ENCODE measurements at places on chromosomes 16 and 17. TPM values are rescaled to one million over a fixed set of nuclear protein-coding genes. Genes with fewer than 3 reads are reported as not detected.
A peak's percentile ranks its signal among the peaks of the same experiment; 100 is the strongest.

DNA sequence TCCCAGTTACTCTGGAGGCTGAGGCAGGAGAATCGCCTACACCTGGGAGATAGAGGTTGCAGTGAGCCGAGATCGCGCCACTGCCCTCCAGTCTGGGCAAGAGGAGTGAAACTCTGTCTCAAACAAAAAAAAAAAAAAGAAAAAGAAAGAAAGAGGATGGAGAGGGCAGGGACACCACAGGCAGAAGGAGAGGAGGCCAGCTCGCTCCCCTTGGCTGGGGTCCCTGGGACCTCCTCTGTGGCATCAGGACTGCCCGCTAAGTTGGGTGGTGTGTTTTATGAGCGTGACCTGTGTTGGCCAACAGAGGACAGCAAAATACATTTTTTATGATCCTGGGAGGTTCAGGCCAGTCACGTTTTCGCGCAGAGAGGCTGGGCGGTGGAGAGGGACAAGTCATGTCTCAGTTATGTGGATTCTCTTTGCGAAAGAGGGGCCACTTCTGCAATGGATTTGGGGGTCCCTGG is 229.6 kb downstream of the MRTFB start:
- peak; percentile 81 for DNase-seq

GRCh38 chr17:63774141-63774968 is at the start of gene DDX42:
Gene DDX42, plus strand, starts transcription at chr17:63774170. Its CDS starts 12,880 bp downstream, at chr17:63787050.
- DNase-seq = peak; percentile 52

The INCA1 gene
- 0.34 TPM for total RNA-seq

GRCh38 chr16:88077328-88078108 is 126.3 kb downstream of the BANP start:
- no peak for DNase-seq

The SPECC1 gene
- 16.9 TPM for total RNA-seq

- DNase-seq = no peak
These were observed 59.8 kb downstream of the GAN start for GRCh38 chr16:81374550-81374949.

DNA sequence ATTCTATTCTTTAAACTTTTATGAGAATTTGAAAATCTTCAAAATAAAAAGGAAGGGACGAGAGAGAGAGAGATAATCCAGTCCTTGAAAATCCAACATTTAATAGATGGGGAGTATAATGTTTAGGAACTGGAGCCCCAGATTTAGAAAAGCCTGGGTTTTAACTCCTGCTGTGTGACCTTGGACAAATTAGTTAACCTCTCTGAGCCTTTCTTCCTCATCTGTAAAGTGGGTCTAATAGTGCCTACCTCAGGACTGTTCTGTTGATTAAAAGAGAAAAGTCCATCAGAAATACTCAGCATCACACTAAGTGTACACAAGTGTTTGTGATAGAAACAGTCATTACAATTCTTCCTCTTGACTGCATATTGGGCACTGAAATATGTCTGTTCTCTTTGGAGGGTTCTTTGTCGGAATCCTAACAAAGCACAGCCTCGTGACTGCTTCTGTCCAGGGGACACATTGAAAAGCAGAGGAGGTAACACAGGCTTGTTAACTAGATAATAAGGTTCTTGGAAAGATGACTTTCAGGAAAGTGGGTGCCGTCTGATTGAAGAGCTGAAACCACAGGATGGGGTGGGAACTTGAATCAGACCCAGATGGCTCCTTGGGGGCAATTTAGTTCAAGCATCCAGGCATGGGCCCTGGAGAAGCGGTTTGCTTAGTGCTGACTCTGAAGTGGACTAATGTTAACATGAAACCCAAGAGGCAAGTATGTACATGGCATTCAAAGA is 128.2 kb downstream of the CLEC16A start:
- DNase-seq = no peak

DNA sequence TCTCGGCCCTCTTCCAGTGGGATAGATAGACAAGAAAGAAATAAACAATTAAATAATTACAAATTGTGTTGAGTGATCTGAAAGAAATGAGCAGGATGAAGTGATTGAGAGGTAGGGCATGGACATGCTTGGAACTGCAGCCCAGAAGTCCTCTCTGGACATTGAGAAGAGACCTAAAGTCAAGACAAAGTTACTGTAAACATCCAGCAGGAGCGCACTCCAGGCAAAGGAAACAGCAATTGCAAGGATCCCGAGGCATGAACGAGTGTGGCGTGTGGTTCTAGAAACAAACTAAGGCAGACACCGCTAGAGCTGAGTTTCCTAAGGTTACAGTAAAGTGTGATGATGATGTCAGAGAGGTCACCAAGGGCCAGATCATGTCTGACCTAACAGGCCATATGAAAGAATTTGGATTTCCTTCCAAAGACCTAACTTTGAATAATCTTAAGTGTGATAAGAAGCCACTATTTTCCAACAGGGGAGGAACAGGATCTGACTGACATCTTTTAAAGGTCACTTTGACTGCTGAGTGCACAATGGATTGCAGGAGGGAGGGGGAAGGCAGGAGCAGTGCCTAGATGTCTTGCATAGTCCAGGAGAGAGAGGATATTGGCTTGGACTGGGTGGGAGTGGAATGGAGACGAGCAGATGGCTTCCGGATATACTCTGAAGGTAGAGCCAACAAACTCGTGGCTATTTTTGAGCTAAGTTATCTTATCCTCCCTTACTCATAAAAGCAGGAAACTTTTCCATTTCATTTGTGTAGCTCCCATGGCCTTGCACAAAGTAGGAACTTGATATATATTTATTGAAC is 19.0 kb downstream of the ABCC12 start:
- DNase-seq = no peak

GRCh38 chr17:36004594-36005108 is 3.3 kb upstream of the CCL15 start:
- DNase-seq = peak; percentile 1

DNA sequence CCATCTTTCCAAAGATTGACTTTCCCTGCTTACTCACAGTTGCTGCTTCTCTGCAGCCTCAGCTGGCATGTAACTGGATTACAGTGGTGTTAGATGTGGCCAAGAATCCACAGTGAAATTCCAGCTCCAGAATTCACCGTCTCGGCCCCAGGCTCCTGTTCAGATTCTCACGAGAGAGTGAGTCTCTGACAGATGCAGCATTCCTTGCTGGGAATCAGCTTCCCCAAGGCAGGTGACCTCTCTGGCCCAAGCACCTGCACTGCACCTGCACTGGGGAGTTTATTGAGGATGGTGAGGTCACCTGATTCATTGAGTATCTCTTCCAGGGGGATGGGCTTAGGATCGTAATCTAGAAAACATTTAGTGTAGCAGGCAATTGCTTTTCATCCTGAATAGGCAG is 600.5 kb upstream of the RBFOX1 start:
- DNase-seq = no peak

GRCh38 chr16:1093284-1094123 is 2.5 kb downstream of the C1QTNF8 start:
- DNase-seq = no peak

The PCYT2 gene
- total RNA-seq = 30.4 TPM

The NOL3 gene
- total RNA-seq = 58.0 TPM

DNA sequence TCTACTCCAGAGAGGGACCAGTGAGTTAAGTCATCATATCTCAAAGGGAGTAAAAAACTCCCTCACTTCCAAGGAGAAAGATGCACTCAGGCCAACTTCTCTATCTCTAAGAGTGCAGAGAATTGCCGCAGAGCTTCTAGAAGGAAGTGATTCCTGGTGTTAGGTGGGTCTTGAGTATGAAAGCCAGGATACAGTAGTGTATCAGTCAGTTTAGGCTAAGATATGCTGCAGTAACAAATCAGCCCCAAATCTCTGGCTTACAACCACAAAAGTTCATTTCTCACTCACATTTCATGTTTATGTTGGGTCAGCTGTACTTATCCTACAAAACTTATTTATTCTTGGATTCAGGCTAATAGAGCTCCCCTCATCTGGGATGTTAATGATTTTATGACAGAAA is 106.3 kb downstream of the HS3ST4 start:
- DNase-seq = no peak

DNA sequence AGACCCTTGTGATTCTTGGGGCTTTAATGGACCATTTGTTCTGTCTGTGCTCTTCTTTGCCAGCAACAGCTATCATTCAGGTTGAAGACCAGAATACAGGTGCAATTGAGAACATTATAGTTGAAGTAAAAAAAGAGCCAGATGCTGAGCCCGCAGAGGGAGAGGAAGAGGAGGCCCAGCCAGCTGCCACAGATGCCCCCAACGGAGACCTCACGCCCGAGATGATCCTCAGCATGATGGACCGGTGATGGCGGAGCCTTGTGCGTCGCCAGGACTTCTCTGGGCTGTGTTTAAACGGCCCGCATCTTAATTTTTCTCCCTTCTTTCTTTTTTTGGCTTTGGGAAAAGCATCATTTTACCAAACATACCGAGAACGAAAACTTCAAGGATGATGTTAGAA is 7.3 kb upstream of the CARMIL2 start:
- DNase-seq = no peak

The KCNJ2 gene
- total RNA-seq = 2.6 TPM

The SNRNP25 gene
- total RNA-seq = 31.8 TPM

DNA sequence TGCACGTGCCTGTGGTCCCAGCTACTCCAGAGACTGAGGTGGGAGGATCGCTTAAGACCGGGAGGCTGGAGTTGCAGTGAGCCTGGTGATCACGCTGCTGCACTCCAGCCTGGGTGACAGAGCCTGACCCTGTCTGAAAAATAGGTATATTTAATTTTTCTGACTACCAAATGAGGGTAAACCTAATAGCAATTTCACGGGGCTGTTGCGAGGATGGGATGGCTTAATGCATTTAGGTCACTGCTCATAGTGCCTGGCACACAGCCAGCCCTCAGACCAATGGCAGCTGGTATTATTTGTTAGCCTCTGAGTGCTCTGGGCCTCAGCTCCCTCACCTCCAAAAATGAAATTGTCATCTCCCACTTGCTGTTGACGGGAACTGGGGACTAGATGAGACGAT is 5.9 kb upstream of the CDIP1 start:
- DNase-seq = no peak

The TP53TG3 gene
- 1.1 TPM for total RNA-seq

- peak; percentile 93 for DNase-seq
These were observed 6.3 kb downstream of the LMF1 start for GRCh38 chr16:964356-965035.

DNA sequence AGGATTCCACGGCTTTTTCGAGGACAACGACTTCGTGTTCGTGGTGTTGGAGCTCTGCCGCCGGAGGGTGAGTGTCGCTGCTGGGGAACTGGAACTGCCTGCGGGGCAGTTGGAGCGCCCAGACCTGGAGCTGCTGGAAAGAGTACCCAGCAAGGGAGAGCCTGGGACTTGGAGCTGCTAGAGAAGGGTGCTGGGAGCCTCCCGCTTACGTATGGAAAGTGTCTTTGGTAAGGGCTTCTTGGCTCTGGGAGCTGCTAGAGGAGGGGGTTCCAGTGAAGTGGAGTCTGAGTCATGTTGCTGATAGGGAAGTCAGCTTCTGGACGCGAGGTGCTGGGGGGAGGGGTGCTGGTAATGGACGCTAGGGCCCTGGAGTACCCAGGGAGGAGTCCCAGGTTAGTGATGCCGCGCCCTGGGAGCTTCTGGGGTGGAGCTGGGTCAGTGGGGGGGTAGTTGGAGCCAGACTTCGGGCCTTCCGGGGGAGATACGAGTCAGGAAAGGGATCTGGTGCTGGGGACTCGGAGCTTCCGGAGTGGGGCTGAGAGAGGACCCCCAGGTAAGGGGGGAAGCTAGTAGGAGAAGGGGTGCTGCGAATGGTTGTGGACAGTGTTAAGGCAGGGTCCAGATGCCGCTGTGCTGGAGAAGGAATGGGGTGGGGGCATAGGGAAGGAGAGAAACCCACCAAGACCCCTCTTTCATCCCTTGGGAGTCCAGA is 741 bp downstream of the PLK1 start:
- DNase-seq = peak; percentile 61

DNA sequence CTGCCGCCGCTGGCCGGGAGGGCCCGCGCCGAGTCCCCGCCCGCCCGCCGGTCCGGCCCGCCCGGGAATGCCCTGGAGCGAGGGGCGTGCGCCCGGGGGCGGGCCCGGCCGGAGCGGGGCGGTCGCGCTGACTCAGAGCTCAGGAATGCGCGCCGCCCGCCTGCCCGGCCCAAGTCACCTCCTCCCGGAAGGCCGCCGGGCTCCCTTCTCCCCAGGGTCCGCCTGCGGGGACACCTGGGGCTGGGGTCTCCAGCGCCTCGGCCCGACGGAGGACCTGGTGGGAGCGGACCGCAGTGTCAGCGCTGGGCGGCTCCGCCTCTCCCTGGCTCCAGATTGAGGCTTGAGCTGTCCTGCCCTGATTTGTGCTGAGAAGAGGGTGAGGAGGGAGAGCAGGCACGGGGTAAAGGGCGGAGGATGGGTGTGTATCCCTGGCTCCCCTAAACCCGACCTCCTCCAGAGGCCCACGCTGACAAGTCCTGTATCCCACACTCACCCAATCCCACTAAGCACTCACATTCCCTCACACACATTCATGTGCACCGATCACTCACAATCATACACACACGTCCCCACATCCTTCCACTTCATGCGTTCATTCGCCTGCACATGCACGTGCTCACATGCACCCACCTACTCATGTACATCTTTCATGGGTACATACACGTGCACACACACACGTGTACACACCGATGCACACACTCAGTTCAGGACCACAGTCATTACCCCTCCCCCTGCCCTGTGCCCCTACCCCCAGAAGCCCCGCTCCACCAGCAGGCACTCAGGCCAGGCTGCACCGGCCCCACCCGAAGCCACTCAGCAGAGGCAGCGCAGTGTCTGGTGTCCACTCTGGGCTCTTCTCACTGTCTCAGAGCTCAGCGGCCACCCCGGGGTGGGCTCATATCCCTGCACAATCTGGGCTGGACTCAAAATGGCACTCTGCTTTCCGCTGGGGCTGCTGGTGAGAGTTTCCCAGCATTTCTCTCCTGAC is at the start of gene RHBDF1:
Gene RHBDF1 (minus strand): TSS at position 71 of the 988 bp plus-strand sequence. CDS start 7,616 bp downstream, outside the sequence.
- DNase-seq = peak; percentile 50

The CDIP1 gene
- 19.5 TPM for total RNA-seq

DNA sequence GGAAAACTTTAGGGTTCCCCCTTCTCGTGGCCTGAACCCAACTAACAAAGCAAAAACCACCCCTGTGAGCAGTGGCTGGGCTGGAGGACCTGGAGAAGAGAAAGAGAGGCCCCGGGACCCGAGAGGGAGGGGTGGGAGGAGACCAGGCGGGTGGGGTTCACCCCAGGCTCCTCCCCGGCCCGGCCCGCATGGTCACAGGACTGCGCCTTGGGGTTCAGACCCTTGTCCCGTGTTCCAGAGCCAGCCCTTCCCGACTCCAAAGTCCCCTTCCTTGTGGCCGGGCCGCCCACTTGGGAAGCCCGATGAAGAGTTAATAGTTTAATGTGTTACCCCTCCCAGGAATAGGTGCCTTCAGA is 852 bp downstream of the MARVELD3 start:
- DNase-seq = no peak

The MMP25 gene
- 0.06 TPM for total RNA-seq

The GP1BA gene
- not detected for total RNA-seq
